Vagina (tissue), 2 donors: ENCODE measurements at places on chromosomes 6 and 20. TPM values are rescaled to one million over a fixed set of nuclear protein-coding genes. Genes with fewer than 3 reads are reported as not detected.

Gene MYB
- total RNA-seq: 2.5 TPM

Gene MPC1
- 44.0 TPM for total RNA-seq

Gene TP53RK
- total RNA-seq: 27.7 TPM

Gene DDX43
- total RNA-seq: 0.49 TPM

Gene IMPG1
- not detected for total RNA-seq

Gene DSP
- total RNA-seq: 802 TPM

Gene LY86
- total RNA-seq: 4.9 TPM

Gene C6orf132
- 78.6 TPM for total RNA-seq

DNA sequence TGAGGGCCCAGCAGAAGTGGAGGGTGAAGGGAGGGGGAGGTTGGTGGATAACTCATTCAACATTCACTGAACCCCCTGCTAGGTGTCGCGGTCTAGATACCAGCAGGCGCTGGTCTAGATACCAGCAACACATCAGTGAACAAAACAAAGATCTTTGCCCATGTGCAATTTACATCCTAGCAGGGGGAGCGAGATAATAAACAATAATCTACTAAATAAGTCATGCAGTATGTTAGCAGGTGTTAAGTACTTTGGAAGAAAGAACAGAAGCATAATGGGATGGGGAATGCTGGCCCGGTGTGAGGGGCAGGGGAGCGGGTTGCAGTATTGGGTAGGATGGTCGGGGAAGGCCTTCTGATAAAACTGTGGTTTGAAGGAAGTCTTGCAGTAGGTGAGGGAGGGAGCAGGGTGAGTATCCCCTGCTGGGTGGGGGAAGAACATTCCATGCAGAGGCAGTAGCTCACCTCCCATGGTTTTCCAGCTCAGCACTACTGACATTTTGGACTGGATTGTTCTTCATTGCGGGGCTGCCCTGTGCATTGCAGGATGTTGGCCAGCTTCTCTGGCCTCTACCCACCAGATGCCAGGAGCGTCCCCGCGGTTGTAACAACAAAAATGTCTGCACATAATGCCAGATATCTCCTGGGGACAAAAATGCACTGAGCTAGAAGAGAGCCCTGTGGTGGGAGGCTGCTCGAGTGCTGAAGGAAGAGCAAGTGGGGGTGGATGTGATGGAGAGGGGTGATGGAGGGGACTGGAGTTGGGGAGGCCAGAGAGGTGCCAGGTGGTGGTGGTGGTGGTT, 117.3 kb downstream of the TOX2 start:
- no peak for DNase-seq
- no peaks in the 10 kb centered on the region for H3K27me3 ChIP-seq
- H3K4me3 ChIP-seq: no peak overlapping the region
- no peaks in the 10 kb centered on the region for H3K4me1 ChIP-seq
- H3K36me3 ChIP-seq: no peaks in the 10 kb centered on the region

GRCh38 chr20:55271371-55271770, 733.9 kb downstream of the CBLN4 start:
- DNase-seq: no peak
- H3K36me3 ChIP-seq: no peaks in the 10 kb centered on the region
- no peaks in the 10 kb centered on the region for H3K27me3 ChIP-seq
- H3K4me1 ChIP-seq: no peaks in the 10 kb centered on the region

GRCh38 chr20:19874040-19874727, 116.1 kb downstream of the RIN2 start:
- H3K27ac ChIP-seq: no peak overlapping the region
- peaks cover 5% of the 10 kb centered on the region for H3K36me3 ChIP-seq
- no peak for DNase-seq
- no peak overlapping the region for H3K4me3 ChIP-seq
- peaks cover 26% of the 10 kb centered on the region for H3K4me1 ChIP-seq
- no peaks in the 10 kb centered on the region for H3K27me3 ChIP-seq

- H3K27me3 ChIP-seq: no peaks in the 10 kb centered on the region
- no peaks in the 10 kb centered on the region for H3K4me1 ChIP-seq
- H3K36me3 ChIP-seq: no peaks in the 10 kb centered on the region
- no peak overlapping the region for H3K27ac ChIP-seq
- DNase-seq: no peak
- H3K4me3 ChIP-seq: no peak overlapping the region
Measured at GRCh38 chr6:124703541-124703940, 258.7 kb upstream of the RNF217 start.

- peaks cover 30% of the 10 kb centered on the region for H3K4me1 ChIP-seq
- H3K36me3 ChIP-seq: no peaks in the 10 kb centered on the region
- no peak overlapping the region for H3K4me3 ChIP-seq
- H3K27ac ChIP-seq: peak overlapping the region; percentile 91
- DNase-seq: no peak
- no peaks in the 10 kb centered on the region for H3K27me3 ChIP-seq
Measured at GRCh38 chr6:89037141-89037900, 43.2 kb upstream of the PNRC1 start.

GRCh38 chr6:13075141-13075845, 253.0 kb downstream of the TBC1D7 start:
- DNase-seq: no peak
- no peaks in the 10 kb centered on the region for H3K4me1 ChIP-seq
- no peaks in the 10 kb centered on the region for H3K36me3 ChIP-seq
- H3K4me3 ChIP-seq: no peak overlapping the region
- H3K27me3 ChIP-seq: no peaks in the 10 kb centered on the region

- peak overlapping the region; percentile 28 for H3K4me3 ChIP-seq
- H3K4me1 ChIP-seq: peaks cover 6% of the 10 kb centered on the region
- H3K27me3 ChIP-seq: no peaks in the 10 kb centered on the region
- H3K36me3 ChIP-seq: no peaks in the 10 kb centered on the region
Measured at GRCh38 chr6:10146715-10147451, 268.0 kb downstream of the TFAP2A start.

GRCh38 chr6:52241819-52242218, 2.5 kb downstream of the IL17F start:
- no peak overlapping the region for H3K27ac ChIP-seq
- no peaks in the 10 kb centered on the region for H3K36me3 ChIP-seq
- H3K4me3 ChIP-seq: no peak overlapping the region
- no peaks in the 10 kb centered on the region for H3K27me3 ChIP-seq
- no peak for DNase-seq
- no peaks in the 10 kb centered on the region for H3K4me1 ChIP-seq

- H3K27ac ChIP-seq: no peak overlapping the region
- no peaks in the 10 kb centered on the region for H3K27me3 ChIP-seq
- no peak for DNase-seq
- no peaks in the 10 kb centered on the region for H3K36me3 ChIP-seq
Measured at GRCh38 chr6:75230484-75231325, 12.9 kb downstream of the COX7A2 start.

- H3K27ac ChIP-seq: no peak overlapping the region
- H3K4me3 ChIP-seq: no peak overlapping the region
- no peaks in the 10 kb centered on the region for H3K4me1 ChIP-seq
- no peaks in the 10 kb centered on the region for H3K27me3 ChIP-seq
- no peak for DNase-seq
Measured at GRCh38 chr6:160851031-160851430, 140.5 kb upstream of the MAP3K4 start.

GRCh38 chr6:157361886-157362285, 19.1 kb upstream of the ZDHHC14 start:
- no peaks in the 10 kb centered on the region for H3K27me3 ChIP-seq
- H3K36me3 ChIP-seq: no peaks in the 10 kb centered on the region
- no peak overlapping the region for H3K27ac ChIP-seq
- no peaks in the 10 kb centered on the region for H3K4me1 ChIP-seq
- H3K4me3 ChIP-seq: no peak overlapping the region
- no peak for DNase-seq

- H3K36me3 ChIP-seq: no peaks in the 10 kb centered on the region
- H3K27me3 ChIP-seq: no peaks in the 10 kb centered on the region
- no peak overlapping the region for H3K4me3 ChIP-seq
- H3K27ac ChIP-seq: no peak overlapping the region
- no peak for DNase-seq
Measured at GRCh38 chr6:41621367-41621766, 16.9 kb upstream of the MDFI start.

DNA sequence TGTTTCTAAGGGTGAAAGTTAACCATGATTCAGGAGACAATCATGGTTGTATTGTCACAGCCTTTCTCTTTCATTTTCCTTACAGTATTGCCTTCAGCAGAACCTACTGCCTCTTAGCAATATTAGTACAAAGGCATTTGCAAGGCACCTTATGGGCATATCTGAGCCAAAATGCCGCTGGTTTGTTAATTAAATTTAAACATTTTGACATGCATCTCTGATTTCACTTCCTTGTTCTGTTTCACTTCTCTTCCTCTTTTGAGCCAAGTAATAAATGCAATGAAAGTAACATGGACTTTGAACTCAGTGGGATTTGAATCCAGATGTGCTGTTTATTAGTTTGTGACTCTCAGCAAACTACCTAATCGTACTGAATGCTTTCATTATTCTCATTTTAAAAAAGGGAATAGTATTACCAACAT, 467.4 kb upstream of the CITED2 start:
- H3K4me3 ChIP-seq: no peak overlapping the region
- no peak for DNase-seq
- no peaks in the 10 kb centered on the region for H3K36me3 ChIP-seq
- no peak overlapping the region for H3K27ac ChIP-seq
- H3K27me3 ChIP-seq: no peaks in the 10 kb centered on the region
